Tibial artery (tissue), 4 donors: ENCODE measurements at places on chromosomes 2 and 18.

DNA sequence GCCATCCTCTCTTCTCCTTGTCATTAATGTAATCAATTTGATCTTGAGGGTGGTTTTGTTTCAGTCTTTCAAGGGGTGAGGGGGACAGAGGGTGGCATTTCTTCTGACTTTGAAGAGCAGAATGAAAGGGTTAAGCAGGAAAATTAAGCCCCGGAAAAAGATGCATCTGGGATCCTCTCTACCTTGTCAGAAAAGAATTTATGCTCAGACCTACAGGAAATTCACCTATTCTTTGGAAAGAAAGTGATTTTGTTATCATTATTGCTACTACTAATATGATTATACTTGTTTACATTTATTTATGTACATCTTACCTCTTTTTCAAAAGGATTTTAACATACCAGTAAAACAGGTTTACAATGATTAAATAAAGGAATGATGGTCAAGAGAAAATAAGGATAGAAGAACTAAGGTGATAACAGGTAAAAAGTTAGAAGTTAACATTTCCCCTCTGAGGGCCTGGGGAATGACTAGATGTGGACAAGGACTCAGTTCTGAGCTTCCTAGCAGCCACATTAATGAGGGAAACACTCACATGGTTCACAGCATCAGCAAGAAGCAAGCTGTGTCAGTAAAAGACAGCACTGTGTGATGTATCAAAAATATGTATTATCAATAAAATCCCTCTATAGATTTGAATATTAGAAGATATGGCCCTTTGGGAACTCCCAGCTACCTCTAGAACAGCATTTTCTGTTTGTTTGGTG, 151.4 kb downstream of the MYCN start:
- no peak for DNase-seq

- no peak for DNase-seq
These were observed 104.5 kb downstream of the ZEB2 start for GRCh38 chr2:144415386-144415785.

DNA sequence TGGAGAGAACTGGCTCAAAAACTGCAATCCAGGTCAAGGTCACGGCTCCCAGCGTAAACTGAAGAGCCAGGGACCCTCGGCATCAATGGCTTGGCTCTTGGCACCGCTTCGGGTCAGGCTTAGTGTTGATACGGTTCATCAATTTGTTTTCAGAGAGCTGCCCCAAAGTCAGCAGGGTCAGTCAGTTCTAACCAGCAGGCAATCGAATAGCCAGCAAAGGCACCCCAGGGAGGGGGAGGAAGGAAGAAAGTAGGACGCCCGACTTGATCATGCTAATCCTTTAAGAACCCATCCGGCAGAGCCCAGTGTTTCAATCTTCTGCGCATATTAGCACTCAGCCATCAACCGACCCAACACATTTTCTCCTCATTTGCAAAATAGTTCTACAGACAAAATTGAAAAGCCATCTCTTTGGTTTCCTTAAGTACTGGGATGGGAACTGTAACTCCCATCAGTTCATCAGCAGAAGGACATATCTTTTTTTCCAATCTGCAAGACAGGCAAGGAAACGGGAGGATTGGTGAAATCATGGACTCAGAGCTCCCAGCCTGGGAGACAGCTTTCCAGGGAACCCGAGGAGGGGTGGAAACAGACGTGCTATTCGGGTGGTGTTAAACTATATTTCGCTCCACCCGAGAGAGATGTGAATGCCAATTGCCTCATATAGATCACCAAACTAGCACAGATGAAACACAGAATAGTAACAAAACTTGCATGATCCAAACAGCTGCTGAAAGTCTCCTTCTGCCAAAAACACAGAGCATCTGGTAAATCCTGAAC, 40.7 kb upstream of the CABLES1 start:
- DNase-seq, result no peak

GRCh38 chr2:237351796-237352195, 62.2 kb downstream of the COL6A3 start:
- no peak for DNase-seq

DNA sequence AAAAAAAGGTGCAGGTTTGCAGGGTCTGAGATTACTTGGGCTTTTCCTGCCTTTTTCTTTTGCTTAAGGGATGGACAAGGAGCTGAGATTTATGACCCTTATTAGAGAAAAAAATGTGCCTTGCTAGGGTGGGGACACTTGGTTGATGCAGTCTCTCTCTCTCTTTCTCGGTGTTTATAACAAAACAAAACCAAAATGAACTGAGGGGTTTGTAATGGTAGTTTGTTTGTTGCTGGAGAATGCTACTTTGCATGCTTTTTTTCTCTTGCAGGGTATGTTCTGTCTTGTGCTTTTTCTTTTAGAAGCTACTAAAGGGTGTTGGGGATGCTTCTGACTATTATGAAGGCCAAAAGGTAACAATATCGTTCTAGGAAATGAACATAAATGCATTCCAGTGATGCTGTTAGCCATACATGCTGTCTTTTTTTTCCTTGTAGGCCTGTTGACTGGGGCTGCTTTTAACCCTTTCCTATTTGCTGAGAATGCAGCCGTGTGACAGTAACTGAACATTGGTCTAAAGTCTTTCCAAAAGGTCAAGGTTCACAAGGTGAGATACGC, 435 bp downstream of the ZNF532 start:
- no peak for DNase-seq

DNA sequence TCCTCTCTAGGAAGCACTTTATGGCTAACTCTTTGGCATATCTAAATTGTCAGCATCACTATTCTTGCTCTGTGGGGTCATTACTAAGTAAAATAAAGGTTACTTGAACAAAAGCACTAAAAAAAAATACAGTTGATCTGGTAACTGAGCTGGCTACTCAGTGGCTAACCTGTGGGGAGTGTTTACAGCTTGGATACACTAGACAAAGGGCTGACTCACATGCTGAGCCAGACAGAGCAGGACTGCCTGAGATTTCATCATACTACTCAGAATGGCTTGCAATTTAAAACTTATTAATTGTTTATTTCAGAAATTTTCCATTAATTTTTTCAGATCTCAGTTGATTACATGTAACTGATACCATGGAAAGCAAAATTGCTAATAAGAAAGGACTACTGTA, 1690.4 kb upstream of the SLC39A10 start:
- no peak for DNase-seq

- DNase-seq, result no peak
These were observed 126.4 kb upstream of the MGAT5 start for GRCh38 chr2:134127496-134127895.

DNA sequence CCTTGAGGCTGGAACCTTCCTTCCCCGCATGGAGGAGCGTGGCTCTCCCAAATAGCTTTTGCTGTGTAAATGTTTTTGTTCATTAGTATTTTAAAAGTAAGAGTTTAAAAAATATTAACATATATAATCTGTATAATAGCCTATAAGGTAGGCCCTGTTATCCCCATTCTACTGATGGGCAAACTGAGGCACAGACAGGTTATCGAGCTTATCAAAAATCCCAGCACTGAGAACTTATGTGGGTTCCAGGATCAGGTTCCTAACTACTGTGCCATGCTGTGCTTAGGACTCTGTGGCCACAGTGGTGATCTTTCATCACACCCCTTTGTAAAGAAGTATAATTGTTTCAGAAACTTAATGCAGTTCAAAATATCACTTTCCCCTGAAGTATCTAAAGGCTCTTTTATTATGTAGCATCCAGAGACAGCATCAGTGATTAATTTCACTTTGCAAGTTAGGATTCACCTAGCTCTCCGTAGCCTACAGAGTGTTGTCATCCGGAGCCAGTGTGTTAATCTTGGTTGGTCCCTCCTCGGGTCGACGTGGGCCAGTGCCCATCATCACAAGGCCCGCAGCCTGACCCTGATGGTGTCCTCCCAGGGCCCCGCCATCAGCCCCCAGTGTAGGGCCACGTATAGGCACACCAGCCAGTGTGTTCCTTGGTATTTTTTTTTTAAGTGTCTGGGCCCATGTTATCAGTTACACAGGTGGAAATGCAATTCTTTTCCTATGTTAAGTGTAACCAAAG, 28.7 kb downstream of the CABLES1 start:
- DNase-seq, result no peak

DNA sequence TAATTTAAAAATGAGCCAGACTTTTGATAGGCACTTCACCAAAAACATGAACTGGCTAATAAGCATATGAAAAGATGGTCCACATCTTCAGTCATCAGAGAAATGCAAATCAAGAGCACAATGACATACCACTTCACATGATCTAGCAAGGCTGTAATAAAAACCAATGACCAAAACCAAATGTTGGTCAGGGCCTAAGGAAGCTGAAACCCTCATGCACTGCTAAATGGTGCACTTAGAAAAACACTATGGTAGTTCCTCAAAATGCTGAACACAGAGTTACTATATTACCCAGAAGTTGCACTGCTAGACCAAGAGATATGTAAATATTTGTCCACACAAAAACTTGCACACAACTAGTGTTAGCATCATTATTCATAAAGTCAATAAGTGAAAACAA, 504.9 kb upstream of the SOX11 start:
- DNase-seq, result no peak

DNA sequence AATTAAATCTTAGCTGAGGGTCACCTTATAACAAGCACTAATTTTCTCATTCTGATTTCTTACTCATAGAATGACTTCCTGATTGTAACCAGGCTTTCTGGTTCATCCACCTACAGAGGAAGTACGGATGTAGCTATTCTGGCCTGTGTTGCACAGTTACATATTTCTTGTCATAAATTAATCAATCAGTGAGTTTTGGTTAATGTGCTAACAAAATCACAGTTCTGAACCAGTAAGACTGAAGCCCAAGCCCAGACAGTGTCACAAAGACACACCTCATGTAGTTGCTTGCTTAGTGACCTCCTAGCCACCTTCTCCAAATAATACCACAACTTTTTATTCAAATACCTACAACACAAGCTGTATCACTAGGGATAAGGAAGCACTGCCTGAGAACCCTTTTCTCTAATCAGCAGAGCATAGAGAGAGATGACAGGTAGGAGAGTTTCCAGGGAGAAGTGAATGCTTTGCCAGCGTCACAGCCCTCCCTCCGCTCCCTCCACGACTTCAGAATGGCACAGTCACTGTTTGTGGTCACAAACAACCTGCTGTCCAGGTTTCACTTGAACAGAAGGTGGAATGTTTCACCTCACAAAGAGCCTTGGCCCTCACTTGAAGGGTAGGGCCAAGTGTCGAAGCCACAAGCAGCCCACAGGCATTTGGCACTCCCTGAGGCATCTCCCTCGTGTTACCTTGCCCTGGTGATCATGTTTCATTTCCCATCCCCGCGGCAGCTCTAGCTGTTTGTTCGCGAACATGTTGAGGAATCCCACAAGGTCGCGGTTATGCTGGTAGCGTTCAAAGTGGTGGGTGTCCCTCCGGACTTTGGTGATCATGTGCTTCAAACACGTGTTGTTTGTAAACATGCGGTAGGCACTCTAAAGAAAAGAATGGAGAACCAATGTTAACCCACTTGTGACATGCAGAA, 120.8 kb upstream of the STK17B start:
- DNase-seq, result no peak

DNA sequence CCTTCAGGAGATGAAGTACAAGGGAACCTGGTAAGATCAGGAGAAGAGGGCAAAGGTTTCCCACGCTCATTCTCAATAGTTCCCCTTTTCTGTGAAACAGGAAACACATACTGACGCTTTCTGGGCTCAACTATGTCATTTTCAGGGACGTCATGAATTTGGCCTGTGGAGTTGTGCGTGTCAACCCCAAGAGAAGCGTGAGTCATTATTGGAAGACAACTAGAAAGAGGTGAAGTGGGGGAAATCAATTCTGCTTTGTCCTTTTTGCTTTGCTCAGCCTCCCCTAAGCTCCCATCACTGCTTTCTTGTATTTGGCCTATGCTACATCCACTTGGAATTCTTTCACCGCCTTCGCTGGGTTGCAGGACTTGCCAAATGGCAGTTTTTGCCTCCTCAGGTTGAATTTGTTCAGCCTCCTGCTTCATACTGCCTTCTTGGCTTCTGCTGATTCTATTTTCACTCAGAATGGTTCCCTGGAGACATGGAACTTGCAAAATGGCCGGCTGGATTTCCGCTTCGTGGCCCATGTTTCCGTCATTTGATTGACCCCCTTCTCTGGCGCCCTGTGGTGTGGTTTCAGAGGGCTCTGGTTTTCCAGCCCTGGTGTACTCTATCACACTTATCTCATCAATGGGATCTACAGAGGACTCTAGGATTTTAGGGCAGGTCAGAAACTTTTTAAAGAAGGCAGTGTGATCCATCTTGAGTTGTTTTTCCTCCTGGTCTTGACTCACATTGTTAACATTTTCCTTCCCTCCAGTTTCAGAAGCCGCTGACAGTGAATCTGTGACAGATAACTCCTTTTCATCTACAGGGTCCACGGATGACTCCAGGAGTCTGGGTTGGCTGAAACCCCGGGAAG, 93.3 kb downstream of the ALPK2 start:
- DNase-seq, result no peak

DNA sequence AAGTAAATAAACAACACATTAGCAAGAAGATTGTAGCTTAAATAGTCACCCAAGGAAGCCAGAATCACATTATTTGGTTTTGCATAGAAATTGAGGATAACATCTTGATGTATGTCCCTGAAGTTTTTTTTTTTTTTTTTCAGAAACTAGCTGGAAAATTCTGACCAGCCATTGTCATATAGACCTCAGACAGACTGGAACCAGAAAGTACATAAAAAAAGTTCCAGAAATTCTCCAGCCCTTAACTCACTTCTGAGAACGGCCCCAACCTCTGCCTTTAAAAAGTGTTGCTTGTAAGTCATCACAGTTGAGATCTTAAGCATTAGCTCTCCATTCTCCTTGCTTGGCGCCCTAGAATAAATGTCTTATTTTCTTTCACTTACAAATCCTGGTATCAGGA, 350.5 kb downstream of the CCDC85A start:
- no peak for DNase-seq

- no peak for DNase-seq
These were observed 64.5 kb downstream of the LYPD1 start for GRCh38 chr2:132605236-132606180.

DNA sequence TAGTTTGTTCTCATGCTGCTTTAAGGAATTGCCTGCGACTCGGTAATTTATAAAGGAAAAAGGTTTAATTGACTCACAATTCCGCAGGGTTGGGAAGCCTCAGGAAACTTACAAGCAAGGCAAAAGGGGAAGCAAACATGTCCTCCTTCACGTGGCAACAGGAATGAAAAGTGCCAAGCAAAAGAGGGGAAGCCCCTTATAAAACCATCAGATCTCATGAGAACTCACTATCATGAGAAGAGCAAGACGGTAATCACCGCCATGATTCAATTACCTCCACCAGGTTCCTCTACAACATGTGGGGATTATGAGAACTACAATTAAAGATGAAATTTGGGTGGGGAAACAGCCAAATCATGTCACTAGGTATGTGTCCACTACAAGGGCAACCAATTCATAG, 53.9 kb downstream of the MAP4K3 start:
- no peak for DNase-seq
